ENCODE measurements at places on chromosomes 1 and 21.

GRCh38 chr1:198528364-198528763, 12.1 kb downstream of the ATP6V1G3 start:
- no peaks in the 10 kb centered on the region for H3K4me1 ChIP-seq
- no peak overlapping the region for H3K4me3 ChIP-seq
- H3K36me3 ChIP-seq = no peaks in the 10 kb centered on the region
- no peak for DNase-seq
- H3K27me3 ChIP-seq = peaks cover 2% of the 10 kb centered on the region

DNA sequence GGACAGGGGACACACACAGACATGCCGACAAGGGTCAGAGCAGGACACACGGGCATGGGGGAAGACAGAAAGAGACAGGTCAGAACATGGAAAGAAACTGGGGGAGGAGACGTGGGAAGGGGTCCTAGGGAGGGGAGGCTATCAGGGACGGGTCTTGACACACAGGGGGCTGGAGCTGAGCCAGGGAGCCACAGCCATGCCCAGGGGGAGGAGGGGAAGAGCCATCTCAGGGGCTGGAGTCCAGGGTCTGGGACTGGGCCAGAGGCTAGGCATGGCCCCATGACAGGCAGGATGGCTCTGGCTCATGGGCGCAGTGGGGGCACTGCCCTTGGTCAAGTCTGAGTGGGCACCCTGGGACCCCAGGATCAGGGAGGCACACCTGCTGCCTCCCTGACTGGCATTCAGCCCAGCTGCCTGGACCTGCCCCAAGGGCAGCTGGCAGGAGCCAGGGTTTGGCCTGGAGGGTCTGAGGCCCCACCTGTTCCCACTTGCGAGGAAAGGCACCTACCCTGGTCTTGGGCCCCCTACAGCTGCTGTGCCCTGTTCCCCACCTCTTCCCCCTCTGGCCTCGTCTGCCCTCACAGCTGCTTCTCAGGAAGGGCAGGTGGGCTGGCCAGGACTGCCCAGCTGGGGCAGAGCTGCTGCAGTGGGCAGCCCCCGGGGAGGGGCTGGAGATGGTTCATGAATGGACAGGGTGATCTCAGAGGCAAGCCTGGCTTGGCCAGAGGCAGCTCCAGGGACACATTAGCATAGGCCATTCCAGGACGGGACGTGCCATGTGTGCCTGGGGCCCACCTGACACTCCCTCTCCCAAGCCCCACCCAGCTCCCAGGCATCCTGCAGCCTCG, 42.9 kb downstream of the HSPG2 start:
- H3K4me3 ChIP-seq = peak overlapping the region; percentile 77
- H3K4me1 ChIP-seq = peaks cover 34% of the 10 kb centered on the region
- H3K27me3 ChIP-seq = peaks cover 22% of the 10 kb centered on the region

DNA sequence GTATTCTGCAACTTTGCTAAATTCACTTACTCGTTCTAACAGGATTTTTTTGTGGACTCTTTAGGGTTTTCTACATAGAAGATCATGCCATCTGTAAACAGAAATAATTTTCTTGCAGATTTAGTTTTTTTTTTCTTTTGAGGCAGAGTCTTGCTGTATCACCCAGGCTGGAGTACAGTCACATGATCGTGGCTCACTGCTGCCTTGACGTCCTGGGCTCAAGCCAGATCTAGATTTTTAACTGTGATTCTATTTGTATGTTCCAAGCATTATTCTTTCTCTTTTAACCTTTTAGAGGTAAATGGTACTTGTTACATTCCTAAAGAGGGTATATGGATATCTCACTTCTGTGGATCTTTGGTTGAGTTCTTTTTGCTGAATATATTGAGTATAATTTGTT, 18.6 kb downstream of the FABP3 start:
- no peak overlapping the region for H3K27ac ChIP-seq
- H3K4me1 ChIP-seq = no peaks in the 10 kb centered on the region
- no peak for DNase-seq
- peaks cover 19% of the 10 kb centered on the region for H3K36me3 ChIP-seq
- H3K27me3 ChIP-seq = no peaks in the 10 kb centered on the region

GRCh38 chr1:207702317-207702716, 49.5 kb upstream of the CD46 start:
- H3K27ac ChIP-seq = no peak overlapping the region
- H3K36me3 ChIP-seq = peaks cover 5% of the 10 kb centered on the region
- H3K4me1 ChIP-seq = peaks cover 7% of the 10 kb centered on the region
- H3K4me3 ChIP-seq = no peak overlapping the region
- no peaks in the 10 kb centered on the region for H3K27me3 ChIP-seq

- peaks cover 4% of the 10 kb centered on the region for H3K27me3 ChIP-seq
- H3K36me3 ChIP-seq = no peaks in the 10 kb centered on the region
- no peak for DNase-seq
Measured at GRCh38 chr1:227938911-227939790, 8.6 kb downstream of the WNT9A start.

DNA sequence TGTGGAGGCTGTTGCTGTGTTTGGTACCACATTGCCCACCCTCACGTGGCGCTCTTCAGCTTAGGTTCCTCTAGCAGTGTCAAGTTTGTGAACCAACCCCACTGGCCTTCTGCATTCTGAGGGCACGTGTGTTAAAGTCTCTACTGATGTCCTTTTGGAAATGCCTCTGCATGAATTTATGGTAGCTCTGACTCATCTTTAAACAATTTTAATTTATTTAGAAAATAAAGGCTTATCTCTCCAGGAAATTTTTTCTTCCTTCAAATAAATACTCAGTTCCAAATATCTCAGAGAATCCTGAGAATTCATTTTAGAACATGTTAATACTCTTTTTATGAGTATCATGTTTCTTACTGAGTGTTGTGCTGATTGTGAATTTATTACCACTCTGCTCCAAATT, 5.5 kb downstream of the CD1D start:
- peaks cover 13% of the 10 kb centered on the region for H3K27me3 ChIP-seq
- H3K4me3 ChIP-seq = no peak overlapping the region
- no peak overlapping the region for H3K27ac ChIP-seq
- peaks cover 4% of the 10 kb centered on the region for H3K36me3 ChIP-seq
- peaks cover 14% of the 10 kb centered on the region for H3K4me1 ChIP-seq

DNA sequence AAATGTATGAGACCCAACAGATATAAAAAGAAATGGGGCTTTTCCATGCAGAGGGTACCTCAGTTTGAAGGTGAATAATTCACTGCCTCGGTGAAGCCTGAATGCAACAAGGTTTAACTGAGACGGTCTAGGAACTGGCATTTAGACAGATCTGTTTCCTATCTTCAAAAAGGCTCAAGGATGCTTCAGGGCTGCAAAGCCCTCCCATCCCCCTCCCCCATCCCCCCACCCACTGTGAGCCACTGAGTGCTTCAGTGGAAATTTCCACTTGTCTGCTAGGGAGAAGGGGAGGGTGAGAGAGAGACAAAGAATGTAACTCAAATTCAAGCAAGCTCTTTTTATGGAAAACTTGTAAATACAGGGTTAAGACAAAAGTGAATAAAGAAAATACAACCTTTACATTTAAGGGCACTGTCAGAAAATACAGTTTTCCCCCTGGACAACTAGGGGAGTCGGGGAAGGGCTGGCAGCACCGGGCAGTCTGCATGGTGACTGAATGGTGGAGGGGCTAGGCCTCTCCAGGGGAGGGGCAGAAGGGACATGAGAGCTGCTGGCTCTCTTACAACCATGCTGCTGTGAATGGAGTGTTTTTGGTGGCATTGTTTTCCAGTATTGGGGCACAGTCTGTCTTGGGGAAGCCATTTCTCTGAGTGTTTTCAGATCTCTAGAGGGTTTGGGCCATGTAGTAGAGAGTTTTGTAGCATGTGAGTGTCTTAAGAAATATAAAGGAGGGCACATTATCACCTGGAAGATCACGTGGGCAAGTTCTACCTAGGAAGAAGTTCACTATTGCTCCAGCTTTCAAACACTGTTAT, 56.7 kb downstream of the MRPS6 start:
- peak overlapping the region; percentile 2 for H3K27ac ChIP-seq
- H3K4me1 ChIP-seq = peaks cover 20% of the 10 kb centered on the region
- peaks cover 2% of the 10 kb centered on the region for H3K27me3 ChIP-seq

DNA sequence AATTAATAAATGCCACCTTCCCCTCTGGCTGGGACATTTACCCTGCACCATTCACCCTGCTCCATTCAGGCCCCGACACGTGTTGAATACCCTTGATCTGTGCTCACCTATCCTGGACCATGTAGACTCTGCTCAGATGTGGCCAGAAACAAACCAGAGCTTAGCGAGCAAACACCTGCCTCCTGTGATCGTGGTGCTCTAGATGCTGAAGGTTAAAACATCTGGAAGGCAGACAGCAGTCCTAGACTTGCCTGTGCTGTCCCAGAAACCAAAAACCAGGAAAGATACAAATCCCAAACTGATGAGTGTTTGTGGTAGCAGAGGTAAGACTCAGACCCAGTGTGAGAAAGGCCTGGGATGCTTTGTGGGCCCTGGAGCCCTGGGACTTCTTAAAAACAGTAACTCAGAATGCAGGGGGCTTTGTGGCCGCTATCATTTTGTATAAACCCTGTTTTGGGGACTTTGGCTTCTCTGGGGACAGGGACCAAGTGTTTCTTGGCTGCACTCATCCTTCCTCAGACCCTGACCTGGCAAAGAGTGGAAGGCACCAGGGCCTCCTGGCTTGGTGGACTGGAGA, 99.6 kb downstream of the DMRTB1 start:
- no peak overlapping the region for H3K4me3 ChIP-seq
- no peak overlapping the region for H3K27ac ChIP-seq
- peaks cover 11% of the 10 kb centered on the region for H3K4me1 ChIP-seq
- peaks cover 2% of the 10 kb centered on the region for H3K27me3 ChIP-seq
- no peaks in the 10 kb centered on the region for H3K36me3 ChIP-seq

DNA sequence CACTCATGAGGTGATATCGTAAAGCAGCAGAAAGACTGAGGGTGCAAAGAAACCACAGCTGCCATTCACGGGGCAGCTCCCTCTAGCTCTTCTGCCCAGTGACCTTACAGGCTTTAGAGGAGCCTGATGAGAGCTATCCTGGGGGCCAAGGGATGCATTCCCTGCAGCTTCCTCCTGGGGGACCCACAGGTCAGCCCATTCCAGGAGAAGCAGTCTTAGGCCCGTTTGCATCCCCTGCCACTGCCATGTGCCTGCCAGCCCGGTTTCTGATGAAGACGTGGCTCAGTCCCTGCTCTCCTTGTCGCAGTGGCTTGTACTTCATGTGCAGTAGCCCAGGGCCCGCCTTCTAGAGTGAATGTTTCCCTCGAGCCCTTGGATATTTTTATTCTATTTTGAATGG, 22.8 kb downstream of the ATP5PO start:
- no peak for DNase-seq
- peaks cover 4% of the 10 kb centered on the region for H3K27me3 ChIP-seq

GRCh38 chr1:49351768-49352167, 575.1 kb upstream of the BEND5 start:
- no peaks in the 10 kb centered on the region for H3K36me3 ChIP-seq
- no peaks in the 10 kb centered on the region for H3K4me1 ChIP-seq
- no peak for DNase-seq
- H3K4me3 ChIP-seq = no peak overlapping the region
- H3K27ac ChIP-seq = no peak overlapping the region
- H3K27me3 ChIP-seq = no peaks in the 10 kb centered on the region

GRCh38 chr1:228381356-228381755, 25.3 kb downstream of the TRIM11 start:
- H3K27me3 ChIP-seq = peaks cover 10% of the 10 kb centered on the region
- no peak overlapping the region for H3K27ac ChIP-seq
- DNase-seq = no peak

DNA sequence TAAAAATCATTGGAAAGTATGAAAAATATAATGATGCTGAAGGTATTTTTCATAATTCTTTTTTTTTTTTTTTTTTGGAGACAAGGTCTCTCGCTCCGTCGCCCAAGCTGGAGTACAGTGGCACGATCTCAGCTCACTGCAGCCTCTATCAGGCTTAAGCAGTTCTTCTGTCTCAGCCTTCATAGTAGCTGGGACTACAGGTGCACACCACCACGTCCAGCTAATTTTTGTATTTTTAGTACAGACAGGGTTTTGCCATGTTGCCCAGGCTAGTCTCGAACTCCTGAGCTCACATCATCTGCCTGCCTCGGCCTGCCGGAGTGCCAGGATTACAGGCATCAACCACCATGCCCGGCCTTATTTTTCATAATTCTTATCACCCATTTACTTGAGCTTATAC, 13.3 kb downstream of the SMAP2 start:
- H3K4me1 ChIP-seq = peaks cover 44% of the 10 kb centered on the region
- H3K4me3 ChIP-seq = no peak overlapping the region
- H3K27me3 ChIP-seq = no peaks in the 10 kb centered on the region
- peaks cover 10% of the 10 kb centered on the region for H3K36me3 ChIP-seq

- H3K4me1 ChIP-seq = no peaks in the 10 kb centered on the region
- no peak overlapping the region for H3K27ac ChIP-seq
- H3K27me3 ChIP-seq = no peaks in the 10 kb centered on the region
Measured at GRCh38 chr1:91402023-91402422, 2.6 kb downstream of the HFM1 start.

DNA sequence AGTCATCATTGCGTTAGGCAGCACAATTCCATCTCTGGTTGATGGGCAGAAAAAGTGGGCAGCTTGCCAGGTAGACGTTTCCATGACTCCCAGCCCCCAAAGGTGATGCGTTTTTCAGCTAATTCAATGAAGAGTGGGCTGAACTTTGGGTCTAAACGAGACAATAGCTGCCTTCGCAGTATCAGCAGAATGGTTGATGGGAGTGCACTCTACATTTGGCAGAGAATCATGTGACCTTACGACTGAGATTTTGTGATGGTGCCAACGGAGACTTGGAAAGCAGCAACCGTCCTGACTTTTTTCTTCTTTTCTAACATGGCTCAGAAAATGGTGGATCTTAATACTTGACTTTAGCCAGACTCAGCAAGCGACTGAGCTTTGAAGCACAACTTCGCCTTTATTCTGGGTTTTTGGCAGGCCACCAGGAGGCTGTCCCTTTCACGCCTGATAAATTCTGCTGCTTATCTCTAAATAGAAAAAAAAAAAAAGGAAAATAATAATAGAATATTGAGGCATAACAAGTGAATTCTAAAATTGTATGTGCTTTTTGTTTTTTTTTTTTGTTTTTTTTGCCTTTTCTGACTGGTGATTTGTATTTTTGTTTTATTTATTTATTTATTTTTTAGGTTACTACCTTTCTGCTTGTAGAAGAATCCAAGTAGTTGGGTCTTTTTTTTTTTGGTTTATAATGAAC, 804.8 kb downstream of the USP25 start:
- H3K27me3 ChIP-seq = no peaks in the 10 kb centered on the region
- peaks cover 12% of the 10 kb centered on the region for H3K4me1 ChIP-seq
- H3K27ac ChIP-seq = no peak overlapping the region
- peaks cover 9% of the 10 kb centered on the region for H3K36me3 ChIP-seq
- DNase-seq = no peak

DNA sequence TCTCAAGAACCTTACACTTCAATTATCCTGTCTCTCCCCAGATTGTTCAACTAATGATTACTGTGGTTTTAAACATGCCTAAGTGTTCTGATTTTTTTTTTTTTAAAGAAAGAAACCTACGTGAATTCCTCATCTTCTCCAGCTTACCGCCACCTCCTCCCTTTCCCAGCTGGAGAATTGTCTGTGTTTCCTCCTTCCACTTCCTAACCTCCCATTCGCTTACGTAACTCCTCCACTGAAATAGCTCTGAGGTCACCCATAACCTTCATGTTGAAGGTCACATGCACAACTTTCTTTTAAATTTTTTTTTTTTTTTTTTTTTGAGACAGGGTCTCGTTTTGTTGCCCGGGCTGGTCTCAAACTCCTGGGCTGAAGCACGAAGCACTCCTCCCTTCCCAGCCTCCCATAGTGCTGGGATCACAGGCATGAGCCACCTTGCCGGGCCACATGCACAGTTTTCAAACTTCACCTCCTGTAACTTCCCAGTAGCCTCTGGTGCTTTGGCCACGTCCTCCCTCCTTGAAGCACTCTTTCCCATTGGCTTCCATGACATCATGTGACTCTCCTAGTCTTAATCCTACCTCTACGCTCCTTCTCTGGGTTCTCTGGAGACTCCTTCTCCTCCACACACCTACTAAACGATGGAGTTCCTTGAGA, 9.8 kb upstream of the CAPZB start:
- peaks cover 5% of the 10 kb centered on the region for H3K27me3 ChIP-seq
- no peak for DNase-seq
- H3K4me3 ChIP-seq = no peak overlapping the region
- H3K4me1 ChIP-seq = peaks cover 10% of the 10 kb centered on the region
- H3K36me3 ChIP-seq = no peaks in the 10 kb centered on the region
- no peak overlapping the region for H3K27ac ChIP-seq
